ENCODE measurements at places on chromosomes 13 and 19.

DNA sequence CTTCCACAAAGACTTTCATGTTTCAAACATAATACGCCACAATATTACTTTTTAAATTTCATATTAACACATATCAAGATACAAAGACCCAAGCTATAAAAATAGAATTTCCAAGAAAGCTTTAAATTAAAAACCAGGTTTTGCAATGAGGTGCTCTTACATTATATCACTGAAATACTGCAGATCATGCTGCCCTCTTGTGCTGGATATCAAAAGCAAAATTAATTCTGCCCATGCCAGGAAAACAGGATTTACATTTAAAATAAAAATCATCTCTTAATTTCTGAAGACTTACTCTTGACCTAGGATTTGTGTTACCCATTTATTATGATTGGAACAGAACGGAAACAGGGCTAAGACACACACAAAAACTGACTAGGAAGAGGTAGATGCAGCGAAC lies 145.0 kb downstream of the ABCC4 start:
- DNase-seq = no peak

DNA sequence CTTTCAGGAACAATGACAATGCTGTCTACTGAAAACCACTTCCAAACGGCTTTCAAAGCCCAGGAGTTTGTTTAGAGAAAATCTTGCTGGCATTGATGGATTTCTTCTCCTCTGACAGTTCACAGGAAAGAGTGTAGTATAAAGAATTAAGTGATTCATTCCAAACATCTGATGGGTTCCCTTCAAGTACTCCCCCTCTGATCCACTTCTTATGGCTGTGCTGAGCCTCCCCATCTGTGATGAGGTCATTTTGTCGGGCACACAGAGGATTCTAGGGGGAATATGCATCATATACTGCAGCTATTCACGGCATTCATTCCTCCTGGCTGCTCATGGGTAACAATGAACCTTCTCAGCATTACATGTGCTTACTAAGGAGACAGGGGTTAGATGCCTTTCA lies 107.9 kb downstream of the RGCC start:
- no peak for DNase-seq

- DNase-seq = no peak
Measured at GRCh38 chr19:610801-611480, 21.3 kb downstream of the HCN2 start.

DNA sequence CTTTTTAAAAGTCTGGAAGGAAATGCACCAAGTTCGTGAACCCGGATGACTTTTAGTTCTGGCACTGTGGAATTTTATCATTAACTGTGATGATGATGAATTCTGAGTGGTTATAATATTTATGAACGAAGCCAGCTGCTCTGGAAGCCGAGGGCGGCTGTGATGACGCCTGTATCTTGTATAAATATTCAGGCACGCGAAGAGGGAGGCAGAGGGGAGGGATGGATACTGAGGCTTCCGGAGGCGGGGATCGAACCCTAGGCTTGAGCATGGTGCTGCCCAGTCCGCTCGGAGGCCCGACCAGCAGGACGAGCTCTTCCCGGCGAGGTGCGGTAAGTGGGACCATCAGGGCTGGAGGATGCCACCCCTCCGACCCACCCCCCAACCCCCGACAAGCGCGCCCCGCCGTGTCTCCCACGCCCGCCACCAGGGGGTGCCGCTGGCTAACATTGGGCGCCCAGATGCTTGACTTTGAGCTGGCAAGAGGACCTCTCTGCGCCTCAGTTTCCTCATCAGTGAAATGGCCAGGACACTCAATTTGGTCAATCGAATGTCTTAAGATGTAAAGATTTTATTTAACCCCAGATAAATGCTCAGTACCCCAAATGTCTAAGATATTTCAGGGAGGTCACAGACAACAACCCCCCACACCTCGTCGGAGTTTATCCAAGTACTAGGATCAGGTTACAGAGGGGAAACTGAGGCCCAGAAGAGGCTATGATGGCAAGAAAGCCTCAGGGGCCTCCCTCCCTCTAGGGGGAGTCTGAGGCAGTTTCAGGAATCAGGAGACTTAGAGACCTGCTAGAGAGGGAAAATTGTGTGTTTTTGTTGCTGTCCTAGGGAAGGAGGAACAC lies 4.5 kb upstream of the RAB3A start:
- no peak for DNase-seq

DNA sequence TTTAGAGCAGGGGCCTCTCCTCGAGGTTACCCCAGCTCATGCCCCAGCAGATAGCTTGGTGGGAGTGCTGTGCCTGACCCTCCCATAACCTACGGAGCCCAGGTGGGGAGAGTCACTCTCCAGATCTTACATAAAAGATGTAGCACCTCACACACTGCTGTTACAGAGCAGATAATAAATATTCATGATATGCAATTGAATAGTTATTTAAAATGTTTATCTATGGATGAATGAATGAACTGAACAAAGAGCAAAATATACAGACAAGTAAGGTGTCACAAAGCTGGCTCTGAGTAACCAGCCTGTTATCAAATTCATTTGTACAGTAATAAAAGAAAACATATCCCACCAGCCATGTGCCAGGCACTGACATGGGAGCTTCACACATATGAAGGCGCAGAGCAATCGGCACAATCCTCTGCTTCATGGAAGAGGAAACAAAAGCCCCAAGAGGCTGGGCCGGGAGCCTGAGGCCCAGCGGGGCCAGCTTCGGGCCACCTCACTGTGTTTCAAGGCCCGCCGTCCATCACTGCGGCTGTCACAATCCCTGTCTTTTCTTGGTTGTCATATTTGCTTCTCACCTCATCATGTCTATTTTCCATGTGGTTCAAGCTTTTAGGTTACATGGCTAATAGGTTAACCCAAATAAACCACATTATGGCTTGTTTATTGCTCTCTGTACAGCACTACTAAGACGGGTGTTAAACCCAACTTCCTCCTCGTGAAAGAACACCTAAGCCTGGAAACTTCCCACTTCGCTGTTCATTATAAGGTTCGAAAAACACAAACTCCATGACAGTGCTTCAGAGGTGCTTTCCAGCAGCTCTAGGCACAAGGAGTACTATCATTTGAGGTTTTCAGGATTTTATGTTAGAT lies 78.4 kb downstream of the IRS2 start:
- no peak for DNase-seq

DNA sequence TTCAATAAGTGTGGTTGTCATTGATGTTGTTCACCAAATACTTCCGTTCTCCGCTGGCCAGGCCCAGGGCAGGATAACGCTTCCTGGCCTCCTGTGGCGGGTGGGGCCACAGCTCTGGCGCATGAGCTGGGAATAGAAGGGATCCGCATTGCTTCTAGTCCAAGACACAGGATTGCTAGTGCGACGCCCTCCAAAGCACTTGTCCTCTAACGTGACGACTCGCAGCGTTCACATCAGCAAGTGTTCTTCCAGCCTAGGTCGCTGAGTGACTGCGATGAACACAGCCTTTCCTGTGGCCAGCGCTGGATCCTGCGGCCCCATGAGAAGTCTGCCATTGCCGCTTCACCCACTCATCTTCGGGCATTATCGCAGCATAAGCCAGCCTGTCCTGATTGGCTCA lies 39.4 kb downstream of the VSTM2B start:
- DNase-seq = no peak

GRCh38 chr19:38852231-38853044 lies 2.7 kb upstream of the HNRNPL start:
- no peak for DNase-seq

DNA sequence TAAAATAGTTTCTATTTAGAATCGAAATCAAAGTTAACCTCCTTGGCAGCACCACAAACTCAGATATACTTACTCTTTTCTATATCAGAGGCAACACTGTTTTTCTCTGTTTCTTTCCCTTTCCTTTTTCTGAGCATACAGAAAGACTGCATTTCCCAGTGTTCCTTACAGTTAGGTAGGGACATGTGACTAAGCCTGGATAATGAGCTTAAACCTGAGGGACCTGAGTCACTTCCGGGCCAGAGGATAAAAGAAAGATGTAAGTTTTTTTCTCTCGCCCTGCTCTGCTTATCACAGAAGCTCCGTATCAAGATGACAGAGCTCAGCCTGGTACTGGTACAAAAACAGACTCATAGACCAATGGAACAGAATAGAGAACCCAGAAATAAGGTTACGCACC lies 531.9 kb downstream of the KLF12 start:
- no peak for DNase-seq

DNA sequence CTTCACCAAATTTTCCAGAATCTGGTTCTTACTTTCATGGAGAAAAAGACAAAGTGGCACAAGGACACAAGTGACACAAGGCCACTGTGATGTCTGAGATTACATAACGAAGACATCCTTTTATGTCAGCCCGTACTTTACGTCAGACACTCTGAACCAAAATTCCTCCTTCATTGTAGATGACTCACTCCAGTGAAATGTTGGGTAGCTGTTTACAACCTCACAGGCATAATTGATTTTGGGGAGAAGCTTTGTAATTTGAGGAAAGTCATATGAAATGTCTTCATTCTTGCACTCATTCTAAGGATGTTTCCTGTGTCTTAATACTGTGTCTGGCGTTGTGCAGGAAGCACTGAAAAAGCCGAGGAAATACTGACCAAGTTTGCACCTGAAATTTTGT lies 20.0 kb upstream of the LGALS14 start:
- no peak for DNase-seq
